Sciatic nerve (tissue), 2 donors: ENCODE measurements at places on chromosomes 12 and 14. TPM values are rescaled to one million over a fixed set of nuclear protein-coding genes. Genes with fewer than 3 reads are reported as not detected.

The WNT1 gene
- not detected for total RNA-seq

The GPR162 gene
- 4.5 TPM for total RNA-seq

The KRT82 gene
- not detected for total RNA-seq

The GPR84 gene
- 0.53 TPM for total RNA-seq

The C3AR1 gene
- total RNA-seq: 21.8 TPM

The HOXC9 gene
- 10.2 TPM for total RNA-seq

DNA sequence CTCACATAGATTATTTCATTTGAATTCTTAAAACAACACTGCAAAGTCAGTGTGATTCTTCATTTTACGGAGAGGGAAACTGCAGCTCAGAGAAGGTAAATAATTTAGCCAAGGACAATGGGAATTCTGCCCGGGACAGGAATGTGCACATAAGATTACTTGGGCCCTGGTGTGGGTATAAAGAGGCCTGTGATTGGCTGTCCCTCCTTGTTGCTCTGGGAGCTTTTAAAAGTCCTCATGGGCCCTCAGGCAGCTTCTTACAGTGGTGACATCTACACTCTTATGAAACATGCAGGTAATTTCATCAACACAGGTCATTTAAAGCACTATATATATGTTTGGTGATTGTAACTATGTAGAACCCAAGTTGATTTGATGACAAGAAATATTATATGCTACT is 100.3 kb downstream of the ESR2 start:
- DNase-seq: no peak

DNA sequence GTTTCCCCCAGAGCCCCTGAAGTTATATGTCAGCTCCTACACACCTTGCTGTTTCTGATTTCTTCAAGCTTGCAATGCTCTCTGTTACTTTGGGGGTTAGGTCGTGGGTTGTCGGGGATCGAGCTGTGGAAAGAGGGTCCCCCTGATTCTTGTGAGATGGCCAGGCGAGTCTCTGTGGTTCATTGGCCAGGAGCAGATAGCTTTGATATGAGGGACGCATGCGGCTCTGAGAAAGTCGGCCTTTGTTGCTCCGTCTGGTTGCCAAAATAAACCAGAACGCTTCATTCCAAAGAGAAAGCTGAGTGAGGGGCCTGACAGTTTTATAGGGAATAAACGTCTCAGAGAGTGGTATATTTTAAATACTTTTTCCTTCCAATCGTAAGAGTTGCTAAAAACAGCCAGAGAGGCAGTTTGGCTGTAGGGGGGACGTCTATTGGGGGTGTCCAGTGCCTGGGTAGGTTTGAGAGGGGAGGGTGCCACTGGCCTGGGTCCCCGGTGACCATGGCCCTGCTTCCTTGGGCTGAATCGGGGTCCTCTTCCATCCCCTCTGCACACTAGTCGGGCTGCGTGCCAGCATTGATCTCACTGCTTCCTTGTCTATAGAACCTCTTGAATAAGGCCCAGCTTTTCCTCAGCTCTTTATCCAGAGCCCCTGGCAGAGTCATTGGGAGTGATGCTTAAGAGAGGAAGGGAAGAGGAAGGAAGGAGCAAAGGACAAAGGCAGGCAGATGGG is 18.9 kb downstream of the CCND2 start:
- peak; percentile 60 for DNase-seq

DNA sequence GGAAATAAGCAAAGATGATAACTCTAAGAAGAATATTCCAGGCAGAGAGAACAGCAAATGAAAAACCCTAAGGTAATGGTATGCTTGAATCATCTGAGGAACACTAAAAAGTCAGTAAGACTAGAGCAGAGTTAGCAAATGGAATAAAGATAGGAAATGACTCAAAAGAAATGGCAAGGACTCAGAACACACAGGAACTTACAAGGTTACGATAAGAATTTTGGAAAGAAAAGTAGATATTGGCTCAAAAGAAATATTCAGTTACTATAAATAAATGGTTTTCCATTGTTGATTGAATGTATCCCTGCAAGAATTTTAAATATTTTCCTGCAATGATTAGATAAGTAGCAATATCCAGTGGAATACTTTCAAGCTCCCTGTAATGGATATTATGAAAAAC is 705.8 kb downstream of the C12orf50 start:
- DNase-seq: no peak

- peak; percentile 93 for DNase-seq
Observed at GRCh38 chr14:104800015-104800770, 708 bp upstream of the ZBTB42 start.

GRCh38 chr12:113030875-113031525 is 25.5 kb upstream of the DTX1 start:
- DNase-seq: no peak

- no peak for DNase-seq
Observed at GRCh38 chr14:30603402-30603801, 18.7 kb upstream of the SCFD1 start.

DNA sequence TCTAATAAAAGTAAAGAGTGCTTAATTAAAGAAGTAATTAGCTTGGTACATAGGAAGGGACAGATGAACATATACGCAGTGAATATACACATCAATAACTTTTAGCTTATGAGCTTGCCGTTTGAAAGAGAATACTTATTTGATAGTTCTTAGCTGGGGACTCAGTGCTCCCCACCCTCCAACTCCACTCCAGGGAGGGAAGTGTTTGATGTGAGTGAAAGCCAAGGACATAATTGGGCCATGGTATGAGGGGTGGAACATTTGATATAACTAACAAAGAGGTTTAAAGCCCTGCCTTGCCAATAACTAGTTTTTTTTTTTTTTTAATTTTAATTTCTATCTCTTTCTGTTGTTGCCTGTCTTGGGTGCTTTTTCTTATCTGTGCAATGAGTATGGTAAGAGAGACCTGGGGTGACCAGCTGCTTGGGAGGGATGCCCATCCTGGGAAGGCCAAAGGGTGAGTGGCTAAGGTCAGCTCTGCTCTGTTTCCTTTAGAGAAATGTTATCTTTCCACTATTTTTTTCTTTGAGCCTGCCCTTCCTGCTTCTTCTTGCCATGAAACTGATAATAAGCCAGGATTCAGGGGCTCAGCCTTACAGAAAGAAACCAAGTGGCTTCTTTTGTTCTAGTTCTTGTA is 132.8 kb upstream of the CPSF6 start:
- no peak for DNase-seq

DNA sequence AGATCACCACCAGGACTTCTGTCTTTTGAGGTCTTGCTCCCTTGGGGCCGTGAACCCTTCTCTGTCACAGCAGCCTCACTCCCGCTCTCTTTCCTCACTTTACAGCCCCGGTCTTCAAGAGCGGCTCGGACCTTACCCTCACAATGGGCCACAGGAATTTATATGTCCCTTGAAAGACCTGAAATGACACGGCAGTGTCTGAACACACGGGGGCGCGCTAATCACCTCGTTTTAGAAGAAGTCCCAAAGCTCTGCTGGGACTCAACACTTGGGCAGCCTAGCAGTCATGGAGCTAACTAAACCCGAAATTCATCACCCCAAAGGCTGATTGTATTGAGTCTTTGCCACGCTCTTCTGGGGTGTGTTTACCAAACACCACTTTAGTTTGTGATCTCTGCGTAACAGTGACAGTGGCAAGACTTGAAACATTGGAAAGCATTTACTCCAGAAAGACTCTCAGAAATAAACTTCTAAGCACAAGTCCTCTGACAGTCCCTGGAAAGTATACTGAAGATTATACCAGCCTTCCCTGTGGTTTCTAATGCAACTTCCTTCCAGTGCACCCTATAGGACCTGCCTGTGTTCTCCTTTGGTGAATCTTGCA is 29.0 kb downstream of the SERPINA11 start:
- DNase-seq: peak; percentile 80

DNA sequence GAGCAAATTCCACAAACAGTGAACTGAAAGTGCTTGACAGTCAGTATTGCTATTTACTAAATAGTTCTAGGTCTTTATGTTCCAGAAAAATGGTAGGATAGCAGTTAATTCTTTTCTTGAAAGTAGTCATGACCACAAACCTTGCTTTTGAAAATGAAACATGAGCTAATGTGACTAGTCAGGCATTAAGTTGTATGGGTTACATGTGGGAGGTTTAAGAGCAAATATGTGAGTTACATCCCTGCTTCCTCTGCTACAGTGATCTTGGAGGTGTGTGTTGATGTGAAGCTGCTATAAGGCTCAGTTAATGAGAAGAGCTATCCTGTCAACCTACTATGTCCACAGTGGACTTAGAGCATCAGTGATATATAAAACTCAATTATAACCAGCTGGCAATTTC is 741.6 kb downstream of the FSCB start:
- no peak for DNase-seq
